DMS53 (cell line): ENCODE measurements at places on chromosomes 6 and 20.

DNA sequence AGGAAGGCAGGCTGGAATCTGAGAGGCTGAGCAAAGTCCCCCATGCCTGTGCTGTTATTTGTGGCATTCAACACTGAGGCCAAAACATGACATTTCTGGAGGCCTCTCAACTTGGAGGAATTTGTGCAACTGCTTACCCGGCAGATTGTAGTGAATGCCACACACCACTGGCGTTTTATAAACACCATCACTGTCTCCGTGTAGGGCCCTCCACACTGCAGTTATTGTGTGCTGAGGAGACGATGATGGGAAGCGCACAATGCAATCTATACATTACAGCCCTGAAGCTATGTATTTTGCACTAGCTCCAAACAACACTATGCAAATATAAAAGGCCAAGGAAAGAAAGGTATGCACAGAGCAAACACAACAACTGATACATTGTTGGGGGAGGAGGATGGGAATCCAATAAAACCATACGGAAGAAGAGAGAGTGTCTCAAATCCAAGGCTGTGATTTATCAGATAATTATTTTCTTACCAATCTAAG lies 106.5 kb downstream of the SMLR1 start:
- no peak for DNase-seq

- no peak for DNase-seq
These were observed 215.3 kb upstream of the SUPT3H start for GRCh38 chr6:45592991-45593390.

DNA sequence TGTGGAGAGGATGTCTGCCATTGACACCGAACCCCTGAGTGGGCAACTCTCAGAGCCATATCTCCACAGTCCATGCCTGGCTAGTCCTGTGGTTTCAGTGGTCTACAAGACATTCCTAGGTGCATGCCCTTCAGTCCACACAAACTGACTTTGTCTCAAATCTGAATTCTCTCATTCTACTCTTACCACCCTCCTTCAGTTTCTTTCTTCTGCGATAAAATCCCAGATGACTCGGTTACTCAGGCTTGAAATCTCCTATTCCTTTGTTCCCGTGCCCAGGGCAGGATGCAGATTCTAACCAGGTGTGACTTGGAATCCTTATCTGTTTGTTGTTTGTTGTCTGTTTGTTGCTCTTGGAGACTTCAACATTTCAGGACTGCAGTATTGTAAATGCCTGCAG lies 9.3 kb downstream of the CDS2 start:
- no peak for DNase-seq

DNA sequence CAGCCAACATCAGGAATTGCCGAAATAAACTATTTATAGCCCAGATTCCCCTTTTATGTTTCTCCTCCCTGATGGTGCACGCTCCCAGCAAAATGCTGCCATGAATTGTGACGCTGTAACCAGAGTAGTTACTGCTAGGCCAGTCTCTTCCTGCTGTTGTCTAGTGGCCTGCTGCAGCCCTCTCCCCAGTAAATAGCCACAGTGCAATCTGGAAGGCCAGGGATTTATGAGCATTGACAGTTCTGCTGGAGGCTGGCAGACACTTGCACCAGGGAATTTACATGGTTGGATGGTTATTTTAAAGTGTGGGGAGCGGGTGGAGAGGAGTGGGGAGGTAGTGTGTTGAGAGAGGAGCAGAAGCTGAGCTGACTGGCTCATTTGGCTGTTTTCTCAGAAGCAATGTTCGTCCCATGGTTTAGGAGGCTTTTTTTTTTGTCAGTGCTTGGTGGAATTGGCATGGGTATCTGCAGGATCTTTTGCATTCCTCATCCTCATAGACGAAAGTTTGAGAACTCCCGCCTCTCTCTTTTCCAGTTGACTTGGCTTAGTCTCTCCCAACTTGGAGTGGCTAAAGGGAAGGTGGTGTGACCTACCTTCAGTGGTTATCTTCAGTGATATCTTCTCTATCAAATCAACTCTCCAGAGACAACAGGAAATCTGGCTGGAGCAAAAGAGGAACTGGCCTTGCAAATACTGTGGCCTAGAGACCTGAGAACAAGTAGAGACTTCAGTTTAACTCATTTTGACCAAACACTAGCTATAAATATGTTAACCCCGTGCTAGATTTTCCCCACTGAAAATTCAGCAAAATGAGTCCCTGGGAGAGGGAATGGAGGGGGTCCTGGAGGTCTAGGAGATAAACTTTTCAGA lies 99.3 kb upstream of the VSTM2L start:
- no peak for DNase-seq

DNA sequence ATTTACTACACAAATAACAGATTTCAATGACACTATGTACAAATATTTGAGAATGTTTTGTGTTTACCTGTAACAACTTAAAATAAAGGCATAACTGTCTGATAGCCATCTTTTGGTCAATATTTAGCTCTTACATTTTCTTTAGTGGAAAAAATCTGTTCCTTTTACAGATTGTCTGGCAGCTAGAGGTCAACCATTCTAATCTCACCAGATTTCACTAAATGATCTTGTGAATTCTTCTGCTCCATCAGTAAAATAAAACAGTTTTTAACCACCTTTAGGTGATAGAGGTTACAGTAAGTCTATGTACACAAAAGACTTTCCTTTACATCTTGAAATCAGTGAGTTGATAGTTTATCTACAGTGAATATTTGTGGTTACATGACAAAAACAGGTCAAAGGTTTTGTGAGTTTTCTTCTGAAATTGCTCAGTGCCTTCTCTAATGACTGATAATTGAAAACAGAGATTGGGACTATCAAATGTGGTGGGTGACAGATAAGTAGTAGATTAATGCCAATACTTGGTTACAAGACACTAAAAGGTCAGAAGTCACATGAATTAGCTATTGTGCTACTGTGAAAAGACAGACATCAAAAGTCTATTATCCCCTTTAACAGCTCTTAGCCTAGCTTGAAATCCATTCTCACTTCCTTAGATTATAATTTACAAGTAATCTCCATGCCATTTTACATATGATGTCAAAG lies 47.4 kb downstream of the BMP5 start:
- peak; percentile 14 for DNase-seq

DNA sequence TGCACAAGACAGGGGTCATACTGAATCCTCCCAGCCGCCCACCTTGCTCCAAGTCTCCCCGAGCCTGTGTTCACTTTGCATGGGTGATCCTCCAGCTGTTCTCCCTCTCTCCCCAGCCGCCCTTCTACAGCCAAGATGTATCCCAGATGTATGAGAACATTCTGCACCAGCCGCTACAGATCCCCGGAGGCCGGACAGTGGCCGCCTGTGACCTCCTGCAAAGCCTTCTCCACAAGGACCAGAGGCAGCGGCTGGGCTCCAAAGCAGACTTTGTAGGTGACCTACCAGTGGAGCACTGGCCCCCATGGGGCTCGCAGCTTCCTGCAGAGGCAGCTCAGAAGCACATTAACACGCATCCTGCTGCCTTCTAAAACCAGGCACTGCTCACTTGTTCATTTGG lies 14.6 kb upstream of the IFT52 start:
- no peak for DNase-seq

- no peak for DNase-seq
These were observed 21.6 kb downstream of the LY86 start for GRCh38 chr6:6610031-6610591.

DNA sequence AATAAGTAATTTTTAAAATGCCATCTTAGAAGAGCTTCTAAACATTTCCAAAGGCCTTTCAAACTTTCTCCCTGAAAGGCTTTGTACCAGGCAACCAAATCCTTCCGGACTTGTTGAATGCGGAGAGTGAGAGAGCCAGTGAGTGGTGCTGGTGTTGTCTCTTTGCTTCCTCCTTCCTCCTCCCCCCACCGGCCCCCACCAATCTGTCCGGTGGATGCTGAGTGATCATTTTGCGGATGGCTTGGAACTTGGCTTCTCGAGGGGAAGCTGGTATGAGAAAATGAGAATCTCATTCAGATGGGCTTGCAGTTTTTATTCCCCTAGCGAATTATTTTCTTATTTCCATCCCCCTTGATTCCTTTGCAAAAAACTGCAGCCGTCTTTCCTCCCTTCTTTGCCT lies 97.3 kb downstream of the ANKRD60 start:
- no peak for DNase-seq

- no peak for DNase-seq
These were observed 13.1 kb downstream of the ZNF217 start for GRCh38 chr20:53580376-53581111.

DNA sequence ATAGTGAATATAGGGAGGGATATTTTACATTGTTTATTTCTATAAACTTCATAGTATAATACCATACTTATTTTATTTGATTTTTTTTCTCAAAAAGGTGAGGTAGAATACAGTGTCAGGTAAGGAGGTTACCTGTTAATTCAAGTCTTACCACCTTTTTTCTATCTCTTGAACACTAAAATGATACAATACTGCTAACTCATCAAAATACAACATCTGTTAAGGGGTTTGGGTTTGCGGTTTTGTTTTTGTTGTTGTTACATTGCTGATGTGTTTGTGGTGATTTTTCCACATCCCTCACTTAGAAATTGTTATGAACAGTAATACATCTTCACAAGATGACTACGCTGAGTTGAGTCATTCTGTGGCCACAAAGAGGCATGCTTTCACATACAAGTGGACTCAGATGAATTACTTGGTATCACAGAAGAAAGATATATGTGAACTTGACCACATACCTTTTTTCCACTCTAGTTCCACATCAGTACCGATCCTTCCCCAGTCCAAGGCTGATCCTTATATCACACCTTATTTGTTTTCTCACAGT lies 139.4 kb upstream of the ID4 start:
- DNase-seq: peak; percentile 9

GRCh38 chr20:16692442-16692841 lies 37.4 kb upstream of the SNRPB2 start:
- no peak for DNase-seq

- no peak for DNase-seq
These were observed 11.6 kb downstream of the ADISSP start for GRCh38 chr20:3755814-3756480.

- no peak for DNase-seq
These were observed 91.1 kb upstream of the PTPN1 start for GRCh38 chr20:50418890-50419642.

- DNase-seq: peak; percentile 69
These were observed 309.2 kb upstream of the SPTLC3 start for GRCh38 chr20:12699374-12700228.

DNA sequence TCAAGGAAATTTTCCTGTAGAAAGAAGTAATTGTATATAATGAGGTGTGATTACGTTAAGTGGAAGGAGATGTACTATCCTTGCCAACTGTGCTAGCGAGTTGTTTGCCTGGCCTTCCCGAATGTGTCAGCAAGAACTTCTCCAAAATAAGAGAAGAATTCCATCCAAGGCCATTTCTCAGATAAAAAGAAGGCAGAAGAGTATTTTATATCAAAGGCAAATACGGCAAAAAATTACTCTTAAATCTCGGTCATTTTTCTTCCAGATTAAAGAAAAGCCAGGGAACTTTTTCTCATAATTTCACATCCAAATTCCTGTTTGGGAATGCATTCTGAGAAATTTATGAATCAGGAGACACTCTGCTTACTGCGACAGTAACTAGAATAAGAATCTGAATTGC lies 290.6 kb downstream of the CBLN4 start:
- no peak for DNase-seq

GRCh38 chr6:134031696-134032255 lies 20.6 kb downstream of the SLC2A12 start:
- no peak for DNase-seq

DNA sequence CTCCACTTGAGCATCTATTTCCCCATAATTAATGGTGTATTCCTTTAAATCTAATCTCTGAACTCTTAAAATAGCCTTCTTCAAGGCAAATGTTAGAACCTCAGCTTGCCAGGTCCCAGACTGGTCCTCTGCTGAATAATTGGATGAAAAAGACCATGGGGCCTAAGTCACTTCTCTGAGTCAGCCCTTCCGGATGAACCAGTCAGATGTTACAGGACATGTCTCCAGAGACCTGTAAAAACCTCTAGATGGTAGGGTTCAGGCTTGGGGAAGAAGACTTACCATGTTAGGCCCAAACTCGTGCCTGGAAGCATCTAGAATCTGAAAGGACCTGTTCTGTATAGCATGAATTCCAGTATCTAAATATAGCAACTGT lies 97.3 kb downstream of the CDKAL1 start:
- peak; percentile 69 for DNase-seq

DNA sequence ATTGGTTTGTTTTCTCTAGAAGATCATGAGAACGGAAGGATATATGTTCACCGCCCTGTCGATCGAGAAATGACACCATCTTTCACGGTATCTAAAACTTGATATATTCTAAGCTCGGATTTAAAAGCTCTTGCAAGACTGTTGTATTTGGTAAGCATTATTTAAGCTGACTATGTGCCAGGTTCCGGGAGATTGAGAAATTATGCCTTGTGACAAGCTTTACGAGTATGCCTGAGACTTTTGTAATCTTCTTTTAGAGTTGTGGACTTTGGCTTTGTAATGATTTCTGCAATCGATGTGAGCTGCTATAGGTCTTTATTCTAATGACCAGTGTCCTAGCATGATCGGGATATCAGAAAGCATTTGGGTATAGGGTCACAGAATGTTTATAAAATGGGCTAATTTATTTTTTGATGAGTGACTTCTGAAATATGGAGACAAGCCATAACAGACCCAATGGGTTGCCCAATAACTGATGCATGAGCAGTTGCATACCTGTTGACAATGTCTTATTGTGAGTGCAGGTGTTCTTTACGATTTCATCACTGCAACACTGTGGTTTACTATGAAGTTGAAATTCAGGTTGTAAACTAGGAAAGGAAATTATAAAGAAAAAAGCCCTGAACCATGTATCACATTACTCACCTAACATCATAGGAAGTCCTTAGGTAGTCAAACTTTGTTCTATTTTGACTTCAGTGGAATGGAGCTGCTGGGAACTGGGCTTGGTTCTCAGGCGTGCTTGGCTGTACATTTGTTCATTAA lies 14.0 kb downstream of the CDH26 start:
- no peak for DNase-seq

- no peak for DNase-seq
These were observed 7.7 kb downstream of the ADGRF1 start for GRCh38 chr6:47034421-47034820.

DNA sequence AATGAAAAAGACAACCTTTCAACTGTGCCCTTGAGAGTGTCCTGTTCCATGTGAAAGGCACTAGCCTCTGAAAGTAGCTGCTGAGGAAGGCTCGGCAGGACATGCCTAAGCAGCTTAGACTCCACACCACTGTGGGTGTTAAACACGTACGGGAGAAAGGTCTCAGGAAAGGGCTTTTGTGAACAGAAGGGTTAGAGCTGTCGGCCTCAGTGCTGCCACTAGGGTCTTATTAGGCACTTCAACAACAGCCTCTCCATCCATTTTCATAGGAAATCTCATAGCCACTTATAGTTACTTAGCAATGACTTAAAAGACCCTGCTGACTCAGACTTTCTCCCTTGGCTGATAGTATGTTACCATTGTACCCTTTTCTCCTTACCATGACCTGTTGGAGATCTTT lies 662.8 kb downstream of the TBC1D32 start:
- peak; percentile 6 for DNase-seq

DNA sequence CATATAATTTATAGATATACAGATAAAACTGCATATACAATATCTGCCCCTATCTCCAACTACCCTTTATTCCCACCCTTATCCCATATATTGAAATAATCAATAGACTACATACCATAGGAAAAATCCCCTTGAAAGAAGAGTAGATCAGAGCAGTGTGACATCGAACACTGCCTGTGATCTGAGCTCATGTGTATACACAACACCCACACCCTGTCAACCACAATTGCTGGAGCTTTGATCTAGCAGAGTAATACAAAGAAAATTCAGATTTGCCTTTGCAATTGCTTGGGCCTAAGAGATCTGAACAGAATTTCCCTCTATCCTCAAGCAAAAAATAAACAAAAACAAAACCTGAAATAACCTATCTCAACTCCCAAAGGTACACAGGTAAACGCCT lies 119.3 kb downstream of the ASCC3 start:
- DNase-seq: no peak

- no peak for DNase-seq
These were observed 142.6 kb downstream of the MAP3K7 start for GRCh38 chr6:90444160-90444714.
